Vagina (tissue), 2 donors: ENCODE measurements at places on chromosomes 13 and 19. TPM values are rescaled to one million over a fixed set of nuclear protein-coding genes. Genes with fewer than 3 reads are reported as not detected.

DNA sequence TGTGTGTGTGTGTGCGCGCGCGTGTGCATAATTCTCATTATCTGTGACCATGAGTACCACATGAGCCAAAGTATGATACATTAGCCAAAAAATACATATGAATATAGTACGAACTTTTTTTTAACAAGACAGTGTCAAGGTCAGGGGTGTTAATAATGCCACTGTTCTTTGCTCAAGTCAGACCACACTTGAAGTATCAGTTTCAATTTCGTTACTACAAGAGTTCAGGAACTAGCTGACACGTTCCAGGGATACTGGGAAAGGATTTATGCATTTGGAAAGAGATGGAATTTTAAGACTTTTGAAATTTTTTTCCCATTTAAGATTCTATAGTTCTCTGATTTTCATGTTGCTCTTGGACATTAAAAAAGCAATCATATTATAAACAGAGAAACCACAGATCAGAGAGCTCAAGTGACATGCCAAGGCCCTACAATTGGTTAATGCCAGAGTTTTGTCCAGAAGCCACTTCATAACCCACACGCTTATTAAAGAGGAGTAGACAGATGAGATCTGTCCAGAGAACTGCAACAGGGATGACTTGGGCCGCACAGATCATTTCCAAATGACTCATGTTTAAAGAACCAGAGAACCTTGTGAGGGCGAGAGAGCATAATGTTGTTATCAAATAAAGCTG, 718.8 kb upstream of the SGCG start:
- DNase-seq: no peak

GRCh38 chr19:39599116-39599515, 3.2 kb upstream of the LGALS13 start:
- no peak for DNase-seq

- no peak for DNase-seq
These were observed 169.8 kb downstream of the SUCLA2 start for GRCh38 chr13:47831265-47831664.

DNA sequence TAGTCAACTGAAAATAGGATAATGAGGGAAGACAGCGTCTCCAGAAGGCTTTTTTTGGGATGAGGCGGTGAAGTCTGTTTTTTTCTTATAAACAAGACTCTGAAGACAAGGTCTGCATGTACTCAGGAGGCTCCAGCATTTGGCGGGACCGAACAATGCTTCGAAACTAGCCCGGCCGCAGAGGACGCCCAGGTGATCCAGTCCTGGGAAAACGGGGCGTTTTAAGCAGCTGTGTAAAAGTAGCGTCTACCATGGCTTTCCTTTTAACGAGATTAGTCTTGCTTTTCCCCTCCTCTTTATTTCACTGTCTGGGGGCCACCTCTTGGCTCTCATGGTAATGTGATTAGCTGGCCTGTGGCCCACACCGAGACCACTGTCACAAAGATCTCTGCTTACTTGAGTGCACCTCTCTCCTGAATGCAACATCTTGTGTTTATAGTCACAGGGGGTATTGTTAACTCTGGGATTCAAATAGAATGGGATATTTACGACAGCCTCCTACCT, 29.4 kb upstream of the GTF3A start:
- no peak for DNase-seq

Gene PEX11G
- total RNA-seq: 2.7 TPM
